Activated T-helper 1 cell treated with anti-CD3 and anti-CD28 coated beads, Interleukin-12 subunit alpha, Interleukin-12 subunit beta, Interleukin-2, Interleukin-4 antibody, amounts not matched to agents 30 ng/mL and 10 ng/mL and 1 ng/mL, durations not matched to agents 14 hours and 24 hours and 36 hours (primary cell): ENCODE measurements at places on chromosomes 13 and 19. TPM values are rescaled to one million over a fixed set of nuclear protein-coding genes. Genes with fewer than 3 reads are reported as not detected.
A peak's percentile ranks its signal among the peaks of the same experiment; 100 is the strongest.

GRCh38 chr19:4089400-4089908, 22.8 kb upstream of the ZBTB7A start:
- peak overlapping the region; percentile 78 for H3K4me3 ChIP-seq
- H3K27me3 ChIP-seq = no peaks in the 10 kb centered on the region
- peak overlapping the region; percentile 94 for H3K27ac ChIP-seq
- peaks cover 12% of the 10 kb centered on the region for H3K36me3 ChIP-seq
- peak; percentile 69 for DNase-seq

- peaks cover 6% of the 10 kb centered on the region for H3K36me3 ChIP-seq
- H3K4me3 ChIP-seq = no peak overlapping the region
- DNase-seq = no peak
- H3K27me3 ChIP-seq = peaks cover 4% of the 10 kb centered on the region
- H3K4me1 ChIP-seq = peaks cover 69% of the 10 kb centered on the region
Observed at GRCh38 chr19:2616741-2617392, 85.6 kb downstream of the GNG7 start.

DNA sequence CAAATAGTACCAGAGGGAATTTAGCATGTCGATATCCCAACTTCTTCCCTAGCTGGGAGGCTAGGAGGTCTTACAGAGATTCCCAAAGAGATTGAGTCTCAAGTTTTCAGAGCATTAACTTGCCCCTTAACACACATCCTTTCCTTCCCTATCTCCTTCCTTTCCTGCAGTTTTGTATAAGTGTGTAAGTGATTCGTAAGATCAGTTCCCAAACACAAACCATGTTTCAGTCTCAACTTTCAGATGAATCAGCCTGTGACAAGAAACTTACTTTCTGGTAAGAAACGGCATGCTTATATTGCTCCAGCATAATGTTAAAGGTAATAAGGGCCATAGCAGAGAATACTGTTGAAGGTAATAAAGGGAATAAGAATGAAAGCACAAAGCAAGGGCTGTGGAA, 472.2 kb downstream of the LIG4 start:
- H3K4me1 ChIP-seq = no peaks in the 10 kb centered on the region
- H3K36me3 ChIP-seq = no peaks in the 10 kb centered on the region
- H3K27ac ChIP-seq = no peak overlapping the region
- no peak overlapping the region for H3K4me3 ChIP-seq
- no peak for DNase-seq
- H3K27me3 ChIP-seq = no peaks in the 10 kb centered on the region

DNA sequence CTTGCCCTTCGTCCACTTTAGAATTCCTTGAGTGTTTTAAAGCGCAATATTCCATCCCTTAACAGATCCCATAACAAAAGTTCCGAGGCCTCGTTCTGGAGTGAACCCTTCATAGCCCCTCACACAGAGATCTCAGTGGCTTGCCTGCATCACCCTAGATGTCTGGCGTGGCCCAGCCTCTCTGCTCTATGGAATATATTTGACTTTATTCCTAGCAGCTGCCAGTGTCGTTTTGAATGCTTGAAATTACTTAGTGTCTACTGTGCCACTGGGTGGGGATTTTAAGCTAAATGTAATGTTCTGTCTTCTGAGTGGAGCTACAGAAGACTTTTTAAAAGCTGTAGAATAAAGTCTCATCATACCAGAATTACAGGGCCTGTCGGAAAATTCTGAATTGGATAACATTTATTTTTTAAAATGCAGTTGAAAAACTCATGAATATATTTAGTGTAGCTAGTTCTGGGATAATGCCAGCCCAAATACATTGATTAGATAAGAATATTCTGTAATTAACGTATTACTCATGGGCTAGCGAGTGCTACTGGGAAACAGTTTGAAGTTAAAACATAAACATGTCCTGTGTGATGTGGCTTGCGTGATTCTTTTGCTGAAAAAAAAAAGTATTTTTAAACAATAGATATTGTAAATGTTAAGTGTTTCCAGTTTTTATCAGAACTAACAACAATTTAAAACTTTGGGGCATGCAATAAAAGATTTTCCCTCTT, 111.8 kb downstream of the ESD start:
- no peak overlapping the region for H3K4me3 ChIP-seq
- no peak for DNase-seq

DNA sequence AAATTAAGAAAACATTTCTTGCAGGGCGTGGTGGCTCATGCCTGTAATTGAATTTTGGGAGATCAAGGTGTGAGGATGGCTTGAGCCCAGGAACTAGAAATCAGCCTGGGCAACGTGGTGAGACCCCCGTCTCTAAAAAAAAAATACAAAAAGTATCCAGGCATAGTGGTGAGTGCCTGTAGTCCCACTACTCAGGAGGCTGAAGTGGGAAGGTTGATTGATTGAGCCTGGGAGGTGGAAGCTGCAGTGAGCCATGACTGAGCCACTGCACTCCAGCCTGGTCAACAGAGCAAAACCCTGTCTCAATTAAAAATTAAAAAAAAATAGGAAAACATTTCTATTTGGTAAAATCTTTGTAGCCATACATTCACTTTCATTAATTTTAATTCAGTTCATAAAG, 526.5 kb downstream of the PCDH9 start:
- no peaks in the 10 kb centered on the region for H3K36me3 ChIP-seq
- H3K27ac ChIP-seq = no peak overlapping the region
- H3K27me3 ChIP-seq = no peaks in the 10 kb centered on the region
- H3K4me1 ChIP-seq = no peaks in the 10 kb centered on the region
- DNase-seq = no peak

GRCh38 chr13:95317039-95317989, 16.1 kb upstream of the ABCC4 start:
- no peak overlapping the region for H3K4me3 ChIP-seq
- H3K27ac ChIP-seq = no peak overlapping the region
- H3K4me1 ChIP-seq = no peaks in the 10 kb centered on the region
- no peaks in the 10 kb centered on the region for H3K36me3 ChIP-seq
- DNase-seq = no peak
- peaks cover 10% of the 10 kb centered on the region for H3K27me3 ChIP-seq

- peaks cover 19% of the 10 kb centered on the region for H3K4me1 ChIP-seq
- DNase-seq = no peak
- H3K36me3 ChIP-seq = no peaks in the 10 kb centered on the region
- H3K27ac ChIP-seq = no peak overlapping the region
Observed at GRCh38 chr13:110574161-110574560, 12.6 kb upstream of the RAB20 start.

- peaks cover 46% of the 10 kb centered on the region for H3K36me3 ChIP-seq
- H3K27ac ChIP-seq = no peak overlapping the region
- H3K4me1 ChIP-seq = peaks cover 15% of the 10 kb centered on the region
- H3K4me3 ChIP-seq = no peak overlapping the region
- no peaks in the 10 kb centered on the region for H3K27me3 ChIP-seq
Observed at GRCh38 chr19:56372281-56372680, 21.1 kb downstream of the ZNF582 start.

DNA sequence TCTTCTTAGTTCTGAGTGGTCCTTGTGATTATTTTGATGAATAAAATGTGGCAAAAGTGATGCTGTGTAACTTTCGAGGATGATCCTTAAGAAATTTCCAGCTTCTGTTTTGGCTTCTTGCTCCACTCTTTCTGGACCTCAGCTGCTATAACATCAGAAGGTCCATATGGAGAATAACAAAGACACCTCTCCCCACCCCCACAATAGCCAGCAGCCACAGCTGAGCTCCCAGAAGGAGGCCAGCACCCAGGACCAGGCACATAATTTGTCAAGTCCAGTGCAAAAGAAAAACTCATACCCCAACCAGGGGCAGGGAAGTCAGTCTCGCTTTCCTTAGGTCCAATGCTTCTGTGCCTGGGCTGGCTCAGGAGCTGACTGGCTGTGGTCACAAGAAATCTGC, 357.6 kb downstream of the RFC3 start:
- DNase-seq = no peak
- H3K27ac ChIP-seq = no peak overlapping the region
- peaks cover 3% of the 10 kb centered on the region for H3K27me3 ChIP-seq
- no peaks in the 10 kb centered on the region for H3K36me3 ChIP-seq
- no peaks in the 10 kb centered on the region for H3K4me1 ChIP-seq

DNA sequence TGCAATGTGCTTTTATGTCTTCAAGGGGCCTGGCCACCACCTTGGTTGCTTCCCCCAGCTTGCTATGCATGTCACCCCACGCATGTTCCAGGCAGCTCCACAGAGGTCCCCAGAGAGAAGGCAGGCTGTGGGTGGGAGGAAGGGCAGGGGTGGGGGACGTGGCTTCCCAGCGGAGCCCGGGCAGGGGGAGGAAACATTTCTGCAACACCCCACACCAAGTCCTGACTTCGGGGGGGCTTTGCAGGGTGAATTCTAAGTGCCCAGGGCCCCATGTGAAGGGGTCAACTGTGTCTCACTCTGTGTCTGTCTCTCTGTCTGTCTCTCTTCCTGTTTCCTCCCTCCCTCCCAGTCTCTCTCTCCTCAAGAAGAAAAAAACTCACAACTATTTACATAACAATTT, 39.6 kb downstream of the LTBP4 start:
- no peaks in the 10 kb centered on the region for H3K36me3 ChIP-seq
- peaks cover under 1% of the 10 kb centered on the region for H3K27me3 ChIP-seq
- no peak overlapping the region for H3K4me3 ChIP-seq
- peaks cover 2% of the 10 kb centered on the region for H3K4me1 ChIP-seq
- no peak overlapping the region for H3K27ac ChIP-seq
- DNase-seq = no peak

Gene STOML3
- not detected in 2 replicates for total RNA-seq

Gene PGLYRP2
- 0.07 TPM in 1 of 2 replicates, not detected in the other for total RNA-seq
